ENCODE measurements at places on chromosomes 16 and 17.

DNA sequence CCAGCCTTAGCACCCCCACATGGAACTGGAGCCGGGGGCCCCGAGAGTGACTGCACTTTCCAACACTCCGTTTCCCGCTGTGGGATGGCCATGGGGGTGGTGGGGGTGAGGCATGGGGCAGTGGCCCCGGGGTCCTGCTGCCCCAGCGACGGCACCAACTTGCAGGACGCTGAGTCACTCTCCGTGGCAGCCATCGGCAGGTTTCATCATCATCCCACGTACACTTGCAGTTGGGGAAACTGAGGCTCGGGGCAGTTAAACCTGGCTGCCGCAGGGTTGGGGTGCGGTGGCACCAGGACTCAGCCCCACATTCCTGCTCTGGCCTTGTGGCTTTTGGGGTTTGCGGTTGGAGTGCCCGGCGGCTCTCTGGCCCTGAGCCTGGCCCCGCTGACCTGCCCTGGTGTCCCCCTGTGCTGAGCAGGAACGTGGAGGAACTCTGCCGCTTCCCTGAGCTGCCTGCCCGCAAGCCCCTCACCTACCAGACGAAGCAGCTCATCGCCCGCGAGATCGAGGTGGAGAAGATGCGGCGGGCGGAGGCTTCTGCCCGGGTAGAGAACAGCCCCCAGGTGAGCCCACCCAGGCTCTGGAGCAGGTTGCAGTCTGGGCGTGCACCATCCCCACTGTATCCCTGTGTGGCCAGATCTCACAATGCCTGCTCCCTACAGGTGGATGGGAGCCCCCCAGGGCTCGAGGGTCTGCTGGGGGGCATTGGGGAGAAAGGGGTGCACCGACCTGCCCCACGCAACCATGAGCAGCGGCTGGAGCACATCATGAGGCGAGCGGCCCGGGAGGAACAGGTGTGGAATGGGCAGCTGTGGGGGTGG lies 4.0 kb downstream of the GNG13 start:
- DNase-seq = no peak

GRCh38 chr17:57876023-57876865 lies 26.4 kb upstream of the MRPS23 start:
- DNase-seq = no peak

DNA sequence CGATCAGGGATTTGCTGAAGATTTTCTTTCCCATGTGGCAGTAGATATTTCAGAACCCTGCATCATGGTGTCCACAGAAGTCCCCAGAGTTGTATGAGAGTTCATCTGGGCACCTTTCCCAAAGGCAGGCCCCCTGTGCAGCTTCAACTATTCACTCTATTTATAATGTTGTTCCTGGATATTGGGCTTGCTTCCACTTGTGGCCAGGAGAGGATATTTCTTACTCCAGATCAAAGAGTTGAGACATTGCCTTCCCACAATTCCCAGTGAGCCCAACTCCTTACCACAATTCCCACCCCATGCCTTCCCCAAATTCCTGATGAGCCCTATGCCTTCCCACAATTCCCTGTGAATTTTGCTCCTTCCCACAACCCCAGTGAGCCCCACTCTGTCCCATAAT lies 206.9 kb downstream of the WWOX start:
- no peak for DNase-seq

DNA sequence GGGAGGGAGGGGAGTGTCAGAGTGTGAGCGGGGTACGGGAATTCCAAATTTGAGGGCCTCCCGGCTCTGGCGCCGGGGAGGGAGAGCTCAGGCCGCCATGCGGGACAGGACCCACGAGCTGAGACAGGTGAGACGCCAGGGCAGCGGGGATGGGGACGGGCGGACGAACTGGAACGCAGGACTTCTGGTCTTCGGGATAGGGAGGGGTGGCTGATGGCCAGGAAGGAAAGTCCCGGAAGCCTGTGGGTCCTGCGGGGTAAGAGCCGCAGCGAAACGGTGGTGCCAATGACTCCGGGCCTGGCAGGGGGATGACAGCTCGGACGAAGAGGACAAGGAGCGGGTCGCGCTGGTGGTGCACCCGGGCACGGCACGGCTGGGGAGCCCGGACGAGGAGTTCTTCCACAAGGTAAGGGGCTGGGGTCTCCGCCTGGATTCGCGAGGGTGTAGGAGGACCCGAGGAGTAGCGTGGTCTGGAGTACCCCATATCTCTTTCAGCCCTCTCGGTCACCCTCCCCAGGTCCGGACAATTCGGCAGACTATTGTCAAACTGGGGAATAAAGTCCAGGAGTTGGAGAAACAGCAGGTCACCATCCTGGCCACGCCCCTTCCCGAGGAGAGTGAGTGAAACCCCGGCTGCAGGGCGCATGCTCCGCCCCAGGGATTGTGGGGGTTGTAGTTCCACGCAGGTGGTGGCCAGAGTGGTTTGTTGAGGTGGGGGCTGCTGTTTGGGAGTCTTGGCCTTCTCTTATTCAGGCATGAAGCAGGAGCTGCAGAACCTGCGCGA lies 543 bp downstream of the STX4 start:
- peak; percentile 83 for DNase-seq

GRCh38 chr17:68398691-68399637 lies 58.3 kb downstream of the WIPI1 start:
- DNase-seq = peak; percentile 21

DNA sequence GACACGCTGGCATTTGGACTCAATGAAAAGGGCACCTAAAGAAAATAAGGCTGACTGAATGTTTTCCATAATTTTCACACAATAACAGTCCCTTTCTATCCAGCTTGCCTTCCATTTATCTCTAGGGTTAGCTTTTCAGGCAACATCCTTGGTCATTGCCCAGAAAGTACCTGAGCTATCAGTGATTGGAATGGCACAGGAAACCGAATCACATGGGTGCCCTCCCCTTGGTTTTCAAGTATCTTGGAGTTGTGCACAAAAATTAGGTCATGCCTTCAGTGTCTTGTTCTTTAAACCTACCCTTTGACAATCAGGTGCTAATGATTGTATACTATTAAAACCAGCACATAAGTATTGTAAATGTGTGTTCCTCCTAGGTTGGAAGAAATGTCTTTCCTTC lies 3.3 kb upstream of the VPS4A start:
- no peak for DNase-seq

DNA sequence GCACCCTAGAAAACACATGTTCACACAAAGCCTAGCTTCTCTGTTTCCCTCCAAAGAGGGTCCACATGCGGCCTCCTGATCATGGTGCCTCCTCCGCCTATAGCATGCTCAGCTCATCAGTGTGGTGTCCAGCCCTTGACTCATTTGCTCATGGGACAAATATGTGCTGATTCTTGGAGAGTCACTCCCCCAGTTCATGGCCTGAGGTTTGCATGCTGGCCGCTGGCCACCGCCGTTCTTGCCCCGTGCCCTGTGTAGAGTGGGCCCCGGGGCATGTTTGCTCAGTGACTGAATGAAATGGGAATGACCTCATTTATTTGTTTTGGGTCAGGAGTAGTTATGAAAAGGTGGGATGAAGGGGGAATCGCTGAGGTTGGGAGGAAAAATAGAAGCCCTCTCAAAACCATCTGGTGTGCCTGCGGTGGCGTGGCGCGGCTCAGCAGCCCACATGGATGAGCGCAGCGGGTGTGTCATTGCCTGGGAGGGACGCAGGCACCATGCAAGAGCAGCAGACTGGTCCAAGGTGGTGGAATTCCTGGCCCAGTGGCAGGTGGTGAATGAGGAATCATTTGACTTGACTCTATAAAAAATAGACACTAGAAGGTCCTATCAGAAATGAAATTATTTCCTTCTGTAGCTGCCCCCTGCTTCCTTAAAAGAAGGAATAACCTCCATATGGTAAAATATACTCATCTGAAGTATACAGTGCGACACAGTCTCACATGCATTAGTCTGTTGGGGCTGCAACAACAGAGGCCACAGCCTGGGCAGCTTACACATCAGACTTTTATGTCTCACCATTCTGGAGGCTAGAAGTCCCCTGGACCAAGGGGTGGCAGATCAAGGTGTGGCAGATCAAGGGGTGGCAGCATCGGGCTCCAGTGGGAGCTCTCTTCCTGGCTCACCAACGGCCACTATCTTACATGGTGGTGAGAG lies 31.7 kb downstream of the CRISPLD2 start:
- DNase-seq = no peak

GRCh38 chr16:83933885-83934683 lies 19.0 kb upstream of the OSGIN1 start:
- no peak for DNase-seq

GRCh38 chr16:65487231-65487630 lies 365.4 kb upstream of the CDH11 start:
- DNase-seq = no peak

GRCh38 chr17:38450557-38451029 lies 22.3 kb downstream of the ARHGAP23 start:
- DNase-seq = no peak

DNA sequence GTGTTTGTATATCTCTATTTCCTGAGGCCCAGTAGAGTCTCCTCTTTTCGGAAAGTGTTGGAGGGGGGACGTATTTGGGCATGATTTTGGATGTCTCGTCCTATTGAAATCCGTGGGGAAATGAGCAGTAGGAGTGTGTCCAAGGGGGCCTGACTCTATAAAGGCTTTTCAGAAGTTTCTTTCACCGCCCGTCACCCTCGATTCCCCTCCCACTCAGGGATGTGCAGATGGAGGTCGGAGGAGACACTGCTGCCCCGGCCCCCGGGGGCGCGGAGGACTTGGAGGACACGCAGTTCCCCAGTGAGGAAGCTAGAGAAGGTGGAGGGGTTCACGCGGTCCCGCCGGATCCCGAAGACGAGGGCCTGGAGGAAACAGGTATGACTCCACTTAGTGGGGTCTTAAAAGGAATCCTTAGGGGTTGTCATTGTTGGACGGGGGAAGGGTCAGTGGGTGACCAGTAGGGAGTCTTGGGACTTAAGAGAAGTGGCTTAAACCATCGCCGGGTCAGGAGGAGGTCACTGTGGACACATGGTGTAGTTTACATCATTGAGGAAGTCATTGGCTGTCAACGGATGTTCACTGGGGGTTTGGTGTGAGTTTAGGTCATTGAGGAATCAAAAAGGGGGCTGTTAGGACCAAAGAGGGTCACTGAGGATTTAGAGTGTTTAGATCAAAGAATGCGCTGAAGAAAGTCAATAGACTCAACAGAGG lies 424 bp downstream of the MON1B start:
- DNase-seq = no peak

DNA sequence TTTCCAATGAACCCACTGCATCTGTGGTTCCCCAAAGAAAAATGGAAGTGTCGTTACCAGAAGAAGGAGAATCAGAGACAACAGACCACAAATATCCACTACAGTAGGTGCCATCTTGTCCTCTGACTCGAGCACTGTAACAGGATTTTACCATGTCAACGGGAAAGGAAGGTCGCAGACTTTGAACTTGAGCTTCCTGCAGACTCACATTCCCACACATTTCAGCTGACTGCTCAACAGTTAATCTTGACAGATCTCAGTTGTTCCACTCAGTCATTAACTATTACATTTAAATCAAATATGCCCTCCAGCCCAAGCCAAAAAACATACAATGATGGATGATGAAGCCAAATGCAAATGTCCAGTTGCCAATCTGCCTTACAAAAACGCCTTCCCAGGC lies 37.0 kb downstream of the GAS7 start:
- no peak for DNase-seq

- no peak for DNase-seq
Measured at GRCh38 chr17:63095879-63096278, 129.8 kb downstream of the TANC2 start.

DNA sequence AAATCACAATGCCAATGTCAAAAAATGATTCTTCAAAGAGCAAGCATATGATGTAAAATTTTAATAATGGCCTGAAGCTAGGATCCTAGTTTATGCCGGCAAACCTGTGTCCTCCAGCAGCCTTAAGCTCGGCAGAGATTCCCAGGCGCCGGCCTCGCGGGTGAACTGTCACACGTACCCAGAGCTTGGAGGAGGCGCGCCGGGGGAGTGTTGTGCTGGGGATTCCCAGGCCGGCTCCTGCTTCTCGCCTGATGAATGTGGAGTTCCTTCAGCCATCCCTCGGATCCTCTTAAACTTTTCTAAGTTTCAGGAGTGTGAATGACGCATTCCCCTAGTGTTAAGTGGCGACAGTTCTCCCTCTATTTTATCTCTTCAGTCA lies 19.1 kb upstream of the NTN1 start:
- DNase-seq = no peak

DNA sequence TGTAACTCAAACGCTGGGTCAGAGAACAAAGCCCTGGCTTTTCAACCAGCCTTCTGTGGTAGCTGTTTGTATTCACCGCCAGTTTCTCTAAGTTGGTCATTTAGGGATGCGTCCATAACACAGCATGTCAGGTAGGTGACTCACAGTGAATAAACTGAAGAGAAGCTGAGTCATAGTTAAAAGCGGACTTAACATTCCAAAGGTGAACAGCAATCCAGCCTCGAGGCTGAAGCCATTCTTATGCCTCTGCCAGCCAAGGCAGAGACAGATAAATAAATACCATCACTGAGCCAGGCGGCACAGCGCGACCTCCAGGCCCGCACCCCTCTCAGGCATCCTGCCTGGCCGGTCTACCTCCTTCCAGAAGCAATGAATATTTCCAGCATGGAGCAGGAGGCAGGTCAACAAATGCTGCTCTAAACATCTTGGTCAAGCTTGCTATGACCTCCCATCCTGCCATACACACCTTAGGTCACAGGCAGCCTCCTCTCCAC lies 12.4 kb upstream of the CACNG4 start:
- DNase-seq = no peak

DNA sequence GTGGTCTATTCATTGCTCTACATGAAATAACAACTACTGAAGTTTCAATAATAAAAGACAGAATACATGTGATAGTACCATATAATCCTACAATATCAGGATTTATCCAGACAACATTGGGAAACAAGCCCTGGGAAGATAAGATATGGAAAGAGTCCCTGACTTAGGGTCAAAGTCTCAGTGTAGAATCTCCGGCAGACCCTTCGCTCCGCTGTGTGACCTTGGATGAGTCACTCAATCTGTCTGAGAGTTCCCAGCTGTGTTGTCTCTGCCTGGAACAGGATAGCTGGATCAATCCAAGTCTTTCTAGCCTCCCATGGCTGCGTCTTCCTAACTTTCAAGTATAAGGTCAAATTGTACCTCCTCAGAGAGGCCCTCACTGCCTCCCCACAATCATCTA lies 335.9 kb downstream of the TMEM114 start:
- DNase-seq = no peak

GRCh38 chr16:17013038-17013437 lies 457.7 kb downstream of the XYLT1 start:
- DNase-seq = no peak

GRCh38 chr16:324451-325334 lies 27.8 kb downstream of the AXIN1 start:
- peak; percentile 31 for DNase-seq

GRCh38 chr17:56754523-56755208 lies 79.1 kb downstream of the C17orf67 start:
- DNase-seq = no peak

- no peak for DNase-seq
Measured at GRCh38 chr17:72063756-72064450, 56.9 kb upstream of the SOX9 start.
